ENCODE measurements at places on chromosomes 1 and 21.
A peak's percentile ranks its signal among the peaks of the same experiment; 100 is the strongest.

DNA sequence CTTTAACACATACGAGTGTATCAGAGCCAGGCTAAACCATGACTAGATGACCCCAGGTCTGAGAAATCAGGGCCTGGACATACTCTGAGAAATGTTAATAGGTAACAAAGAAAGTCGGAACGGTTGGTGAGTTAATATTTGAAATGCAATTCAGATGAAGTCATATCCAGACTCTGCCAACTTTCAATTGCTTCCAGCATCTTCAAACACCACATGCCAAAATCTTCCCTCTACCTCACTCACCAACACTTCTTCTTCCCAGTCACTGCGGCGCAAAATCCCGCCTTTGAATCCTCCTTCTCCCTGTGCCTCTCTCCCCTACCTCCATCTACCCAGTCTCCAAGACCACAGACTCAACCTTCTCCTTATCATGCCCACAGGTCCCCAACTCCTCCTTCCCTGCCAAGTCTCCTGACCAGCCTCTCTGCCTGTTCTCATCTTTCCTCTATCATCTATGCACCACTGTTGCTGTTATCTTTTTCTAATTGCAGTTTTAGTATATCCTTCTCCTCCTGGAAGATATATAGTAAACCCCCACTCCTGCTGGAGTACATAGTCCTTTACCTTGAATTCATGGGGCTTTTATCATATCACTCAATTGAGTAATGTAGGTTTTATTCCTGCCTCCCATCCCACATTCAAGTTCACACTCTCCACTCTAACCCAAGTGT, 41.3 kb downstream of the ZBTB18 start:
- no peak for DNase-seq

DNA sequence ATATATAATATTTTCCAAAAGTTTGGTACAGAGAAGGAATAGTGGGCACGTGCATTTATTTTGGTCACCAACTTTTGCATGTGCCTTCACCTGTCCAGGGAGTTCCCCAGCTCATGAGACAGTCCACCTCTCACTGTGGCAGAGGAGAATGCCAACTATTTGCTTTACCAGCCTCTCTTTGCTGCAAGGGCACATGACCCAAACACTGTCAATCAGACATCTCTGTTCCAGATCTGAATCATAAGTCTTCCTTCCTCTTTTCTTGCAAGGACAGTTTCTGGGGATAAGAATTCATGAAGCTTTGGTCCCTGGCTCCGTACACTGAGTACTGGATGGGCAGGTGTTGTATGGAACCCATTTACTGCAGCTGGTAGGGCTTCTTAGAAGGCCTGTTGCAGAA, 38.6 kb downstream of the C1orf87 start:
- DNase-seq: no peak

- no peak for DNase-seq
Observed at GRCh38 chr1:207463571-207463970, 9.4 kb downstream of the CR2 start.

- DNase-seq: no peak
Observed at GRCh38 chr21:33734291-33734690, 92.0 kb downstream of the ITSN1 start.

- no peak for DNase-seq
Observed at GRCh38 chr1:24805534-24806301, 60.5 kb downstream of the CLIC4 start.

DNA sequence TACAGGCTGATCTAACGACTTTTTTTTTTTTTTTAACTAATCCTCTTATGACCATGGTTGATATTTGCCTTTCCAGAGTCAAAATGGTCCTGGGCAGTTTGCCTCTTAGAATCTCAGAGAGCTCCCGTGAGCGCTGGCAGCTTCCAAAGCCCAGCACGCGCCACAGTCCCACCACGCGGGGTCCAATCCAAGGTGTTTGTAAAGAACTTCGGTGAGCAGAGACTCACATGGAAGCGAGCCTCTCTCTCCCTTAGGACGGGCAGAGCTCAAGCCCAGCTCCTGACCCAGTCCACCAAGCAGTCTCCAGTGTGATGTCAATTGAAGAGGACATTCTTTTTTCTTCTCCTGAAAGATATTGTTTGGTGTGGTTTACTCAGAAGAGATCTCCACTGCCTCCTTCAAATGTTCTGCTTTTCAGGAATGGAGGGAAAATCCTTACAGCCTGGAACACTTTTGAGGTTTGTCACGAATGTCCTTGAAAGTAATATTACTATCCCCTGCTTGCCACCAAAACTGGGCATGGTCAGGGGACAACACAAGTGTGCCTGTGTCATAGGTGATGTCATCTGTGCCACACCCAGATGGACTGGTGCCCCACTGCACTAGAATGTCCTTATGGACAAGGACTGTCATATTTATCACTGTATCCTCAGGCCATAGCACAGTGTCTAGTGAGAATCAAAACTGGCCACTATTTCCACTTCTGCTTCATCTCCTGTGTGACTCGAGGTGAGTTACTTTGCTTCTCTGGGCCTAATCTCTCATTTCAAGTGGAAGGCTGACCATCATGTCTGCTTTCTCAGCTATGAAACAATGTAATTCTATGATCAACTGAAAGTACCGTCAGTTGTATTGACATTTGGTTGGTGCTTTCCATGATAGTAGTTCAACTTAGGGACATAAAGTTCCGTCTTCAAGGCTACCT, 97.4 kb upstream of the EDEM3 start:
- DNase-seq: no peak

DNA sequence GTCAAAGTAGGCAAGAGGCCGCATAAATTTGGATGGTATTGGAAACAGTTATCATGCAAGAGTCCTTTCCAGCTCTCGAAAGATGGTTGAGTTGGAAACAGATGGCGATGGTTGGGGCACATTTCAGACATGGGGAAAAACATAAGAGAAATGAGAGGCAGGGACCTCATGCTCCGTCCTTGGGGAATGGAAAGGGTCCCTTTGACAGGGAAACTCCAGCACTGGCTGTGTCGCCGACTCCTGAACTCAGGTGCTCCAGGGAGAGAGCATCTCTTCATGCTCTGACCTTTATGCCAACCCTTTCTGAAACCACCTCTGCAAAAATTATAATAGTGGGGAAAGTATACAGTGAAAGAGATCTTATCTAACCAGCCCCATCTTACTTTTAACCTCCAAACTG, 36.8 kb upstream of the COL6A2 start:
- no peak for DNase-seq

GRCh38 chr1:159040206-159040605, 30.5 kb downstream of the IFI16 start:
- DNase-seq: no peak

DNA sequence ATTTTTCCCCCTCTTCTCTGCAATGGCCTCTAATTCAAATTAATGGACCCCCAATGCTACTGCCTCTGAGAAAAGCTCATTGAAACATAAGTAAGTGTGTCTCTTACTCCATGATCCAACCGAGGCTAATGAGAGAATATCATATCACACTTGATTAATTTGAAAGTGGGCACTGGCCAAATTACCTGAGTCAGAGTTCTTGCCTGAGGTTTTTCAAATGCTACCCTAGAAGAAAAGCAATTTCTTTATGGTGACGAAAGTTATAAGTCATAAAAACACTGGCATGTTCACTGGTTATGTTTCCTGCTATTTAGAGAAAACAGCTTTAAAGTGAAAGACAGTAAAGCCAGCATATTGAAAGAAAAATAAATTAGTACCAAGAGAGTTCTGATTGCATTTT, 368.8 kb upstream of the TMPRSS15 start:
- no peak for DNase-seq

- DNase-seq: no peak
Observed at GRCh38 chr1:179510038-179510437, 65.7 kb downstream of the NPHS2 start.

- DNase-seq: no peak
Observed at GRCh38 chr1:23246274-23246673, 29.0 kb upstream of the HTR1D start.

DNA sequence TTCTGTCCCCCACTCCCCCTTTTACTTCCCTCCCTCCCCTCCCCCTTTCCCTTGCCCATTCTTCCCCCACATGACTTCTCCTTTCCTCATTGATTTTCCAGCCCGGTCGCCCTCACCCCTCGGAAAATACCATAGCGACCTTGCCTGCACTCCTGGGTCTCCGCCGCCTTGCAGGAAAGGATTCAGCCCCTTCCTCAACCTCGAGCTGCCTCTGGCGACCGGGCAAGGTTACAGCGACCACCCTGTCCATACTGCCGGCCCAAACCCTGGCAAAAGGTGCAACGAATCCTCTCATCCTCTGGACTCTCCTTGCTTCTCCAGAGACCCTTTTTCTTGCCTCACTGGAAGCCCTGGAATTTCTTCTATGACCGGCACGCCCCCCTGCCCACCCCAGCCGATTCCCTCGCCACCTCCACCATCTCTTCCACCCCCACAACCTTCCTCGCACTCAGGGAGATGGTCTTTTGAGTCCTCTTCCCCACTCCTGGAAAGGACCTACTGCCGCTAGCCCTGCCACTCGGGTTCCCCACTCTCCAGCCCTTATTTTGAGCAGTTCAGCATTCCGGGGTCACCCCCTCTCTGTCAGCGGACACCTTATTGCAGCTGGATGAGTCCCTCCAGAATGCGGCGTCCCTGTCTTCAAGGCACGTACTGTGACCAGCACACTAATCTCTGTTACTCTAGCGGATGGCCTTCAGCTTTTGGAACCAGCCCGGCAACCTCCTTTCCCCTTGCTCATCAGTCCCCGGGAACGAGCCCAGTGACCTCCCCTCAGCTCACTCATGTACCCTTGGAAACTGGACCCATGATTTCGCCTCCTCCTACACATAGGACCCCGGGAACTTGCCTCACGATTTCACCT, 846 bp downstream of the NSUN4 start:
- DNase-seq: no peak

GRCh38 chr1:209749205-209749604, 6.6 kb upstream of the TRAF3IP3 start:
- DNase-seq: no peak

DNA sequence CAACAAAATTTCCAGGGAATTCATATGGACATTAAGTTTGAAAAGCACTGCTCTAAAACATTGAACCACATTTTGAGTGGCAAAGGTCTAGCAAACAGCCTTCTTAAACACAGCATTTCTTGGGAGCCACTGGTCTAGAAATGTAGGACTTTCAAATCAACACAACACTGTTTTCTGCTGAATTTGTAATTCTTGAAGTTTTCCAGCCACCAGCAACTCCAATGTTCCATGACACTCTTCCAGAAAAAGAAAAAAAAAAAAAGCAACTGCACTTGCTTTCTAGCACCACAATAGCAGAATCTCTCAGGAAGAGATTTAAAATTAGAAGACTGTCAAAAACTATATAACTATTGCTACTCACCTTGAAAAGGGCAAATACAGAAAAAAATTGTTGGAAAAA, 4.5 kb downstream of the SYDE2 start:
- DNase-seq: no peak

DNA sequence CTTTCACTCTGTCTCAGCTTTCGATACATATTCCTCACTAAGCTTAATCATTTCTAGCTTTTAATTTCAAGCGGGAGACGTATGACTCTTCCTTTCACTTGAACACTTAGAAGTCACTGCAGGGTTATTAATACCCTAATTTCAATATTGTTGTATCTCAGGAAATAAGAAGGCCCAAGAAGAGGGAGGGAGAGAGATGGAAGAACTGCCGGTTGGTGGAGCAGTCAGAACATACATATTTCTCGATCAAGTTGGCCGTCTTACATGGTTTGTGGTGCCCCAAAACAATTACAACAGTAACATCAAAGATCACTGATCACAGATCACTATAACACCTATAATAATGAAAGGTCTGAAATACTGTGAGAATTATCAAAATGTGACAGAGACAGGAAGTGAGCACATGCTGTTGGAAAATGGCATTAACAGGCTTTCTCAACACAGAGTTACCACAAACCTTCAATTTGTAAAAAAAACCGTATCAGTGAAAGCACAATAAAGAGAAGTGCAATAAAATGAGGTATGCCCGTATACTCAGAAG, 145.4 kb upstream of the HP1BP3 start:
- DNase-seq: peak; percentile 15

DNA sequence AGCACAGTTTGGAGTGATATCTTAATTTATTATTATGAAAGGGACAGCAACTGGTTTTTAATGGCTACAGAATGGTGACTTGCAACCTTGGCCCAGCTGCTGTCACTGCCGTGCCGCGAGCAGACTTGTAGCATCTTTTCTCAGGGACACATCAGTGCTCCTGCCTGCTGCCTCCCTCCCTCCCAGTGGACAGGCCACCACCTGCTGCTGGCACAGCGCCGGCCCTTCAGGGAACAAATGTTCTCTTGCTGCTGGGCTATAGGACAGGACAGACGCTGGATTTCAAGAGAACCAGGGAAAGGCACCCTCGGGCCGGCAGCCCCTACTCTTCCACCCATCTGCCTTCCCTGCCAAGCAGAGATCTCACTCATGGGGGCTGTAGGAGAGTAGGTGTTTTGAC, 413.8 kb upstream of the NFIA start:
- DNase-seq: no peak

DNA sequence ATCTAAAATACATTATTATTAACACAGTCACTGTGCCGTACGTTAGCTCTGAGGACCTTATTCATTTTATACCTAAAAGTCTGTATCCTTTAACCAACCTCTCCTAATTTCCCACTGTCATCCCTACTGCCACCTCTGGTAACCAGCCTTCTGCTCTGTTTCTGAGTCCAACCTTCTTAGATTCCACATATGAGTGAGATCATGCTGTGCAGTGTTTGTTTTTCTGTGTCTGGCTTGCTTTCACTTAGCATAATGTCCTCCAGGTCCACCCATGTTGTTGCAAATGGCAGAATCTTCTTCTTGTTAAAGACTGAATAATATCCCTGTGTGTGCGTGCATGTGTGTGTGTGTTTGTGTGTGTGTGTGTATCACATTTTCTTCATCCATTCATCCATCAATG, 64.2 kb downstream of the ETS2 start:
- DNase-seq: no peak

GRCh38 chr1:58189453-58189852, 357.1 kb downstream of the OMA1 start:
- DNase-seq: no peak

GRCh38 chr1:17239420-17239819, 9.5 kb upstream of the PADI3 start:
- peak; percentile 12 for DNase-seq

DNA sequence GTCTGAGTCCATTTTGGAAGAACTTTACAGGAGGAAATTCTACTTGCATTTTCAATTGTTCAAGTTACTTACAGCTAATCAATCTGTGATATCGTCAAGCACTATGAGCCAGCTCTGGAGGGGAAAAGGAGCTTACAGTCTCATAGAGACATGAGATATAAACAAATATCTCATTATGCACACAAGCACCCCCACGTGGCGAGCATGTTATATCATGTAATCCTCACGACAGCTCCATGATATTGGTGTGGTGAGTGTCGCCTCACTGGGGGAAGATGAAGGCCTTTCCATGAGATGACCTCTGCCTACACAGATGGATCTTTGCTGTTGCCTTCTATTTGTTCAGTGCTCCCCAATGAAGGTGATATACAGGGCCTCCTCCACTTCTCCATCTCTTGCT, 34.6 kb downstream of the TNR start:
- DNase-seq: no peak

GRCh38 chr1:41918450-41919043, at the start of gene HIVEP3:
HIVEP3 (minus strand) TSS chr1:41918922.
- no peak for DNase-seq
